ENCODE measurements at places on chromosomes 5 and 9.

GRCh38 chr5:15446552-15446951 lies 53.4 kb upstream of the FBXL7 start:
- DNase-seq: no peak

DNA sequence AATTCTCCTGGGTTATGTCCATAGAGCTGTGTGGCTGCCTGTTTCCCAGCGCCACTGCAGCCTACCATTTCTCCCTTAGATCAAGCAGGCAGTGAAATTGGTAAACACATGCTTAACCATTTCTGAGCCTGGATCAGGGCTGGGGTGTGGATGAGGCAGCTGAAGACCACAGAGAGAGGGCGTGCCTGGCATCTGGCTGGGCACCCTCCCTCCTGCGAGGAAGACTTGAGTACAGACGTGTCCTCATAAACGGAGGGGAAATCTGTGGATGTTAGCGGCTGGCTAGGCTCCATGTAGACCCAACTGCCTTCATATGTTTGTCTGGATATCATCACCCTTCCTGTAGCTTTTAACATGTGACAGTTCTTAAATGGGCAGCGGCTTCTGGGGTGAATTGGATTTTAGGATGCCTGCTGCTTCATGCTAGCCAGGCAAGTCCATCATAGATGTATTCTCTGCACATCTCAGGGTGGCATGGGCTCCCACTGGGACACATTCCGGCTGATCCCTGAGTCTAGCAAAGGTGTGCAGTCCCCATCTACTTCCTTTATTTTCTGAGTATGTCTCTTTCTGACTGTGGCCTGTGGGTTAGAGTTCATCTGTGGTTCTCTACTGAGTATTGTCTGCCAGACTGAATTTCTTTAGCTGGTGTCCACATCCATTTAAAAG lies 11.0 kb downstream of the RGS3 start:
- DNase-seq: no peak

- DNase-seq: no peak
These were observed at the start of gene FLT4 for GRCh38 chr5:180649297-180650039. Gene FLT4 (minus strand): TSS chr5:180649600. CDS start chr5:180649545, 55 bp downstream.

- no peak for DNase-seq
These were observed 2.7 kb downstream of the TSLP start for GRCh38 chr5:111074244-111074643.

DNA sequence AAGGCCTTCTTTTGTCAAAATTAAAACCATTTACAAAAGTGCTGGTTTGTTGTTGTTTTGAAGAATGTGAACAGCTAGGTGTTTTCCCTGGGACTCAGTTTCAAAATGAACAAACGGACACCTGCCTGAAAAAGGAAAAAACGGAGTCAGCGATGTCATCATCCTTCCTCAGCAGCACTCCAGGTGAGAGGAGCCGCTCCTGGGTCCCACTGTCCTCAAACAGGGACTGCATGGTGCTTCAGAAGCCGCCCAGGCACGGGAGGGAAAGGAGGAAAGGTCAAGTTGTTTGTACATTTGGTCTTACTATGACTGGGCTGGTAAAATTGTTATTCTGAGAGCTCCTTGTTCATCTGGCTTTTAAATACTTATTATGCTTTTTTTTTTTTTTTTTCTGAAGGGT lies 69.0 kb upstream of the ZSWIM6 start:
- no peak for DNase-seq

- no peak for DNase-seq
These were observed 741.0 kb upstream of the RIOK2 start for GRCh38 chr5:97923997-97924396.

DNA sequence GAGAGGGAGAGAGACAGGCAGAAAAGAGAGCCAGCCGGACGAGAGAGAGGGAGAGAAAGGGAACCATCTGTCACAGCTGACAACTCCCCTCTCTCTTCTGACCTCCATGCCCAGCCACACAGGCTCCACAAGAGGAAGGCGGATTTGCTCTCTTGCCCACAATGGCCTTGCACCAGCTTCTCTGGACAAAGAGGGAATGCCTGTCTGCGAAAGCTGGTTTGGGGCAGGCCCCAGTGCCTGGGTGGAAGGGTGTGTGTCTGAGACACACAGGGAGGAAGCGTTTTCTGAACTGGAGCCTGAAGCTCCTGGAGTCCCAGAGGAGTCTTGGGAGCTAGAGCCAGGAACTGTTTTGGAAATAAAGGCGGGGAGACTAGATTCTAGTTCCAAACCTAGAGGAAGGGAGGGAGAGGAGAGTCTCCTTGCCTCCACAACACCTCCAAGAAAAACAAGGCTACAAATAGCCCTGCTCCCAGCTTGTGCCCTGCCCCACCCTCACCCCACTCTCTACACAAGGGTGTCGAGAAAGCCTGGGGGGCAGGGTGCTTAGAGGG lies 12.5 kb downstream of the C1QTNF2 start:
- DNase-seq: no peak

DNA sequence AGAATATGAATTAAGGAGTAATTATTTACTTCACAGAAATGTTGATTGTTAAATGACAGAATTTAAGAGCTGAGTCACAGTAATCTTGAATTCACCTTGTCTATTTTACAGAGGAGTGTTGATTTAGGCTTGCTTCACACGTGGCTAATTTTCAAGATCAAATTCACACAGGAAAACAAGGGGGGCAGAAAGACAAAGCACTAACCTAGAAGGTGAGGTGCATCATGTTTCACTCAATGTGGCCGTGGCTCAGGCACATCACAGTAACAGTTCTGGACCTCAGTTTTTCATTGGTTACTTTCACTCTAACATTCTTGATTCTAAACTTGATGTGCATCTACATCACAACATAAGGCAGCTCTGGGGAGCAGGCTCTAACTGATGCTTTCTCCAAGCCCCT lies 69.6 kb upstream of the GNAQ start:
- no peak for DNase-seq

GRCh38 chr5:53302529-53302928 lies 177.9 kb upstream of the FST start:
- DNase-seq: no peak

DNA sequence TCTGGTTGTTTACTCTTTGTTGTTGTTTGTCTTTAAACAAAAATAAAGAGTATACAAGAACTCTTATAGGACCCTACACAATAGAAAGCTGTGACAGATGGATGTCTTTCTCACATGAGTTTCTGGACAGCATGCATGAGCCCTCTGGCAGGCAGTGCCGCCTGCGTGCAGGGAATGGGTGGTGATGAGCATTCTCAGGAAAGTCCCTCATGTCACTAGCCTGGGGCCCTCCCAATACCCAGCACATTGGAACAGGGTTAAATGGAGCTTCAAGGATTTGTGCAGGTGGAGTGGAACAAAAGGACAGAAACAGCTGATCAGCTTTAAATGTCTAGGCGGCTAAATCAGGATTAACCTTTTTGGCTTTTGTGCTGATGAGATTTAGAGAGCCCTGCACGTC lies 181.0 kb upstream of the CD180 start:
- DNase-seq: no peak

DNA sequence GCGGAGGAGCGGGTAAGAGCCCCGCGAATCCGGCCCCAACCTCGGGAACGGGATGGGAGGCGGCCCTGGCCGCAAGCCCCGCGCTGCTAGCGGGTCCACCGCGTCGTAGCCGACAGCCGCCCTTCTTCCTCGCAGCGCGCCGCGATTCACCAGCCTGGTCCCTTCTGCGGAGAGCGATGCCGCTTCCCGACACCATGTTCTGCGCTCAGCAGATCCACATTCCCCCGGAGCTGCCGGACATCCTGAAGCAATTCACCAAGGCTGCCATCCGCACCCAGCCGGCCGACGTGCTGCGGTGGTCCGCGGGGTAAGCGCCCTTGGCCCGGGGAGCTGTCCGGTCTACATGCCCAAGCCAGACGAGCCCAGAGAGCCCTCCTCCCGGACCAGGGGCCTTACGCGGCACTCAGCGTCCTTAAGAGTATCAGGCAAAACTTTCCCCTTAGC lies 335 bp downstream of the ROPN1L start:
- no peak for DNase-seq

GRCh38 chr9:82021198-82021597 lies 32.6 kb downstream of the SPATA31D1 start:
- DNase-seq: no peak

- DNase-seq: no peak
These were observed 24.8 kb upstream of the CORO2A start for GRCh38 chr9:98217255-98217654.

DNA sequence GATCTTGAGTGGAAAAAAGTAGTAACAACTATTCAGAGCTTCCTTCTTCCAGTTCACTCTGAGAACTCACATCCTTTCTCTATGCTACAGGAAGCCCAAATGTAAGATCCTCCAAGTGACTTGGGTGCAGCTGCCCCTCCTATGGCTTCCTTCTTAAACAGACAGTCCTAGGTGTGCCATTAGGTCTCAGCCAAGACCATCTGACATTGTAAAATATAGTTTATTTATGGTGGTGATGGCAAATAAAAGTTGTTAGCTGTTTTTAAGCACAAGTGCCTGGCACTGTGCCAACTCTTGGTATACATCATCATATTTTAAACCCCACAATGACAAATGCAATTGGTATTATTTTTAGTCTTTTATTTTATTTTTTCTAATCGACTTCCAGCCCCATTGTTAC lies 58.1 kb downstream of the TMEM252 start:
- DNase-seq: no peak

DNA sequence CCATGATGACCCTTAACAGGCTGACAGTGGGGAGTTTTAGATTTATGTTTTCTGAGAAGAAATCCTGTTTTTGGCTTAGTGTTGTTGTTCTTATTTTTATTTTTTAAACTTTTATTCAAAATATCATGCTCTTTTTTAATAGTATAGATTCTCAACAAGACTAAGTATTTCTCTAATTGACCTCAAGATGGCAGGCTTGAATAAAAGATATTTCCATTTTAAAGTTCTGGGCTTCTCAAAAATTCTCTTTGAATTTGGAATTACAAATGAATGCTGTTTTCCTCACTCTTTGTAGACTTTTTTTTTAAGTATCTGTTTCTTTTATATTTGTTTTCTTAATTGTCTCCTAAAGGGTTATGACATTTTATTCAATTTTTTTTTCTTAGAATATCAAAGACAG lies 50.0 kb upstream of the SH3GL2 start:
- DNase-seq: no peak

DNA sequence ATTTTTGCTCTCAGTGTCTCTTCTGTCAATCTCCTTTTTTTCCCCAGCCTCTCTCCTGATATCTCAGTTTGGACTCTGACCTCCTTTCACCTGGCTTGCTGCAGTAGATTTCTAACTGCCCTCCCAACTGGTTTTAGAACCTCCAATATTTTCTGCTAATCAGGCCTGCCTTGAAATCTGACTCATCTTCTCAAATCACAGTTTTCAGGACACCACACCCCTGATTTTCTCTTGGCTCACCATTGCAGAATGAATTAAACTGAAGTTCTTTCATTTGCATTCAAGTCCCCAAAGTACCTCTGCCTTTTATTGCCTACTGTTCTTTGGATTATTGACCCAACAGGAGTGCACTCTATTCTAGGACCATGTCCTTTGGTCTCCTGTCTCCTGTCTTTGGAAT lies 310.4 kb upstream of the TRPC7 start:
- no peak for DNase-seq

- no peak for DNase-seq
These were observed 202.9 kb downstream of the MPDZ start for GRCh38 chr9:13076616-13077015.

GRCh38 chr9:107630156-107630555 lies 140.6 kb upstream of the KLF4 start:
- no peak for DNase-seq

DNA sequence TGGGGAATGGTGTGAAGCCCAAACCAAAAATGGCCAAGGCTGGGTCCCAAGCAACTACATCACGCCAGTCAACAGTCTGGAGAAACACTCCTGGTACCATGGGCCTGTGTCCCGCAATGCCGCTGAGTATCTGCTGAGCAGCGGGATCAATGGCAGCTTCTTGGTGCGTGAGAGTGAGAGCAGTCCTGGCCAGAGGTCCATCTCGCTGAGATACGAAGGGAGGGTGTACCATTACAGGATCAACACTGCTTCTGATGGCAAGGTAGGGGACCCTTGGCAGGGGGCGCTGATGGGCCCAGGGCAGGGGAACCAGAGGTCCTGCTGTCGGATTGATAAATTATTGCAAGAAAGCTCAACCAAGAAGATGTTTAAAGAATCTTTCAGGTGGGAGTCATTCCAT lies 19.8 kb downstream of the ABL1 start:
- DNase-seq: no peak

DNA sequence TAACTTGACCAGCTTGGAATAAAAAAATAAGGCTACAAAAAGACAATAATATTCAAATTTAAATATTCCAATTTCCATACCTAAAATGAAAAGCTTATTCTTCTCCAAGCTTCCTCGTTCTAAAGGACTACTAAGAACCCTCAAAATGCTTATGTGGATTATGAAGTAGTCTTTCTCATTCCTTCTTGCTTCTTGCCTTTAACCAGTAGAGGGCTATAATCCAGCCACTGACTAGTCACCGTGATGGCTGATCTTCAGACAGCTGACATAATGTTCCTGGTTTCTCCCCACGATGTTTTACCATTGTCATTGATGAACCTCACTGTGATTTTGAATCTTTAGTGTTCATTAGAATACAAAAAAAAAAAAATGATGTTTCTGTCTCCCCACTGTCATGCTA lies 515.3 kb downstream of the TLE1 start:
- no peak for DNase-seq

GRCh38 chr9:131048820-131049219 lies 39.8 kb downstream of the LAMC3 start:
- no peak for DNase-seq

DNA sequence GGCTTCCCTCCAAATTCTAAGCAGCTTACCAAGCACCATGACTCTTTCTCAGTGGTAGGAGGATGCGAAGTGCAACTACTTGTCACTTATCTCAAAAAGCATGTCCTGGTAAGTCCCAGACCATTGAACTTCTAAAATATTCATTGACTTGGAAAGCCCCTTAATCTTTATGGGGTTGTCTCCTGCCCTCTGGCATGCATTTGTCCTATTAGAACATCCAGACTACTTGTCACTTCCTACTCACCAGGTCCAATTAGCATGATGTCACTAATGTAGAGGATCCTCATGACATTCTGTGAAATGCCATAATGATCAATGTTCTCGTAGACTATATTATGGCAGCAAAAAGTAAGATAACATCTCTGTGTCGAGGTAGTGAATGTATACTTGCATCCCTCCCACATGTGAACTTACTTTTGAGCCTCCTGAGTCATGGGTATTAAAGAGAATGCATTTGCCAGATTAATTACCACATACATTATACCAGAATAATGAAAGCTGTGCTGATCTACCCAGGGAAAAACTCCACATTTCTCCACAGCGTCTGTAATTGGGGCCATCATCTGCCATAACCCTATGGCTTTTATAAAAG lies 63.5 kb upstream of the RAD23B start:
- DNase-seq: no peak

GRCh38 chr9:129414993-129415941 lies 205.6 kb downstream of the C9orf50 start:
- DNase-seq: no peak

Measured in hematopoietic multipotent progenitor cell (in vitro differentiated cells).